Ureter (tissue), 1 donor: ENCODE measurements at places on chromosomes 6 and 20. TPM values are rescaled to one million over a fixed set of nuclear protein-coding genes. Genes with fewer than 3 reads are reported as not detected.

LKAAEAR1 gene
- total RNA-seq: not detected

OR2J3 gene
- not detected for total RNA-seq

DSP gene
- total RNA-seq: 67.6 TPM

MYLK2 gene
- total RNA-seq: not detected
